ENCODE measurements at places on chromosomes 4 and X.

- DNase-seq: peak; percentile 23
These were observed 18.3 kb upstream of the H2AZ1 start for GRCh38 chr4:99968330-99968729.

DNA sequence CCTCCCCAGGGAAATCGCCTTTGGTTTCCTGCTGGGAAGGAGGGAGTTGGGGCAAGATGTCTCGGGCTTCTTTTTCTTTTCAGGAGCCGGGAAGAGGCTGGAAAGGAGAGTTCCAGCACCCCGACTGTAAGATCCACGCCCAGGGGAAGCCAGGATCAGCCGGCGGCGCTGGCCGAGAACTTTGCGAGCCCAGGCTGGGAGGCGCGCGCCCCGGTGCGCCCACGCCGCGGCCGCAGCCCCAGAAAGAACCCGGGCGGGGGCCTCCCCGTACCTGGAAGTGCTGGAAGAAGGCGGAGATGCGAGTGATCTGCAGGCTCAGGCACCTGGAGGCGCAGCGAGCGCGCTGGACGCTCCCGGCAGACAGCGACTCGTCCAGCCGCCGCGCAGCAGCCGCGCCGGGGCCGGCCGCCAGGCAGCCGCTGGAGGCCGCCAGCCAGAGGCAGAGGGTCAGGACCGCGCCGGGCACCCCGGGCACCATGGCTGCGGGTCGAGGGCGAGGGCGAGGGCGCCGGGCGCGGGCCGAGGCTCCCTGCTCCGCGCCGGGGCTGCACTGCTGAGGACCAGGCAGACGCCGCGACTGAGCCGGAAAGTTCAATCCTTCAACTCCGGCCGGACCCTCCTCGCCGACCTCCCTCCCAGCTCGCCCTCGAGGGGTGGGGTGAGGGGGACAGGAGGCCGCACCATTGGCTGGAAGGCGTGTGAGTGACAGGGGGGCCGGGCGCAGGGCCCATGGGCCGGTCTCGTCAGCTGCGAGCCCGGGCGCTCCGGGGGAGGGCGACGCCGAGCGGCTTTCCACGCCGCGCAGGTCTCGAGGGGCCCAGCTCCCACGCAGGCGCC lies at the start of gene ANOS1:
Gene ANOS1 (minus strand): TSS at position 579 of the 837 bp plus-strand sequence. CDS start 101 bp downstream, at position 478.
- DNase-seq: no peak

DNA sequence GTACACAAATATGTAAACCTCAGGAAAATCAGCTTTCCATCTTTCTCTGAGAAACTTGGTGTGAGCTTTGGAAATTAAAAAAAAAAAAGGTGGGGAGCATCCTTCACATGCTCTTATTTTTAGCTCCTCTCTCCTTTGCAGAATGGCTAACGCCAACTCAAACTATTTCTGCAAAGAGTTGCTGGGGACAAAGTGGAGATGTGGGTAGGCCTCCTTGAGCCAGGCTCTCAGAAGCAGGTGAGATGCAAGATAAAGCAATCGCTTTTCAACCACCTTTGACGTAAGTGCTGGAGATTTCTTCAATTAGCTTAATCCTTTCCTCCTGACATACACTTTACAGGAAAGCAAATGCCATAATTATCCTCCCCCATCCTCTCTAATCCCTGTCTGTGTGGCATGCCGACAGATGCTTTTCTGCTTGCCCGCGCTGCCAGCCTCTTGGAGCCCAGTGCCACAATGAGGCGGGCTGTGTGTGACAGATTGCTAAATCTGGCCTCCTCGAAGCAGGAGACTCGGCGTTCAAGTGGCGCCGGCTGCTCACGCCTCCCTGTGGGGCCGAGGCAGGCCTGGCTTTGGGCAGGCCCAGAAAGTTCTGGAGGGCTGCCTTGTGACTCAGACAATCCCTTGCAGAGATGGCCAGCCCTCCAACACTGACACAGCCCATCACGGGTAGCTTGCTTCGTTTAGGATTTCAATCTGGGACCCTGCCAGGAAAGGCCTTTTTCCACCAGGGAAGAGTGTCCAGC lies 64.9 kb upstream of the SOD3 start:
- DNase-seq: peak; percentile 73

GRCh38 chrX:12973561-12974304 lies 1.2 kb upstream of the TMSB4X start:
- DNase-seq: no peak

DNA sequence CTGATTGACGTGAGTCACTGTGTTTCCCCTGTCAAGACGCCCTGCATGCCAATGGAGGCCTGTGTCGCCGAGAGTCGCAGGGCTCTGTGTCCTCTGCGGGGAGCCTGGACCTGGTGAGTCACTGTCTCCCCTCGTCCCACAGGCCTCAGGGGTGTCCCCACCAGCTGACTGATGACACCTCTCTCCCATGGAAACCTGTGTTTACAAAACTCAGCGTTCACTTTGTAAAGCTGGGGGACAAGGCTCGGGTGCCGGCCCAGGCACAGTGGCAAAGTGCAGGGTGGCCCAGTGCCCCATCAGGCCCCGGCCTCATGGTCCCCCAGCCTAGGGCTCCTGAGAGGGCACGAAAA lies 21.2 kb upstream of the HGFAC start:
- DNase-seq: no peak

GRCh38 chrX:46796574-46797191 lies 37.8 kb upstream of the SLC9A7 start:
- no peak for DNase-seq

- no peak for DNase-seq
These were observed 1794.0 kb upstream of the PCDH7 start for GRCh38 chr4:28926156-28926555.

GRCh38 chrX:48703228-48703627 lies 6.7 kb downstream of the SUV39H1 start:
- no peak for DNase-seq

DNA sequence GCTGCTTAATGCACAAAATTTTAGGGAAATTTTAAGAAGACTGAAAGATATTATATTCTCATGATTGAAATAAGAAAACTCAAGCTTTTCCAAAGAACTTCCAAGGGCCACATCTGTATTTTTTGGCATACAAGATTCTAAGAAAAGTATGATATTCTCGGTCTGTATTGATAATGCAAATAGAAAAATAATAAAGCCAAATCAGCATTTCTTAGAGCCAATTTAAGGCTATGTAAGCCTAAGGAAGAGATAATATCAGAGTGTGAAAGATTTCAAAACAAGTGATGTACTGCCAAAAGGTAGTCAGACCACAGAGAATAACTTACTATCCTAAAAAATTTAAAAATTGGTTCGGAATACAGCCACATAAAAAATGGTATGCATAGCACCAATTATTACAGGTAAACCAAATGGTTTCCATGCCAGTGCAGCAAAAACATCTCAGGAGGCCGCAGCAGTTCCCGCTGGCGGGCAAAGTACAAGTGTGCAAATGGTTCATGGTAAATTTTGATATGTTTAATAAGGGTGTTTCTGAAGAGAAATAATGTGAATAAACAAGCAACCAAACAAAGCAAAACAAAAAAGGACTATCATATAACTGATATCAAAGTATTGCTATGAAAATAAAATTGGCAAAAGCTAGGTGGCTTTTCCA lies 35.2 kb upstream of the NAP1L5 start:
- no peak for DNase-seq

- DNase-seq: no peak
These were observed 26.7 kb downstream of the OTC start for GRCh38 chrX:38379088-38379487.

- DNase-seq: no peak
These were observed 650.2 kb upstream of the DIPK2B start for GRCh38 chrX:45850775-45851433.

- DNase-seq: no peak
These were observed 17.1 kb downstream of the GAK start for GRCh38 chr4:915041-915474.

DNA sequence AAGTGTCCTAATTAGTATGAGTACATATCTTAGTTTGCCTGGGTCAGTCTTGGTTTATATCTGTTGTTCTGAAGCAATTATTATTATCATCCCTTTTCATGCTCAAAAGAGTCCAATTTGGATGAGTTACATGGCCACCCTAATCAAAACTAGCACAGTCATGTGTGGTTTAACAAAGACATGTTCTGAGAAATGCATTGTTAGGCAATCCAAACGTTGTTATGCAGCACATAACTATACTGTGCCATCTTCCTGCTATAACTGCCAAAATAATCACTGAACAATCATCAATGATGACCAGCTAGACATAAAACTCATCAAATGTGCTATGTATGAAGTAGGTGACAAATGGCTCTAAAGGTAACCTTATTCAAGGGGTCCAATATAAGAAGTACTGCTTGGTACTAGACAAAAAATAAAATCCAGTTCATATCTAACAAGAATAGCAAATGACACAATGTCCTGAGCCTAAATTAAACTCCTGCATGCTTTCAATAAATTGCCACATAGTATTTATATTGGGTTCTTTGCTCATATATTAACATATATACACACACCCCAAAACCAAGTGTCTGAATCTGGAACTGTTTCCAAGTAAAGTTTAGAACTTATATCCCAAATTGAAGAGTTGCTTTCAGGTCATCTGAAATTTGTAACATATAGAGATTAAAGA lies 41.9 kb downstream of the CNOT6L start:
- DNase-seq: no peak

- DNase-seq: no peak
These were observed 122.6 kb upstream of the PLAC1 start for GRCh38 chrX:134780908-134781307.

DNA sequence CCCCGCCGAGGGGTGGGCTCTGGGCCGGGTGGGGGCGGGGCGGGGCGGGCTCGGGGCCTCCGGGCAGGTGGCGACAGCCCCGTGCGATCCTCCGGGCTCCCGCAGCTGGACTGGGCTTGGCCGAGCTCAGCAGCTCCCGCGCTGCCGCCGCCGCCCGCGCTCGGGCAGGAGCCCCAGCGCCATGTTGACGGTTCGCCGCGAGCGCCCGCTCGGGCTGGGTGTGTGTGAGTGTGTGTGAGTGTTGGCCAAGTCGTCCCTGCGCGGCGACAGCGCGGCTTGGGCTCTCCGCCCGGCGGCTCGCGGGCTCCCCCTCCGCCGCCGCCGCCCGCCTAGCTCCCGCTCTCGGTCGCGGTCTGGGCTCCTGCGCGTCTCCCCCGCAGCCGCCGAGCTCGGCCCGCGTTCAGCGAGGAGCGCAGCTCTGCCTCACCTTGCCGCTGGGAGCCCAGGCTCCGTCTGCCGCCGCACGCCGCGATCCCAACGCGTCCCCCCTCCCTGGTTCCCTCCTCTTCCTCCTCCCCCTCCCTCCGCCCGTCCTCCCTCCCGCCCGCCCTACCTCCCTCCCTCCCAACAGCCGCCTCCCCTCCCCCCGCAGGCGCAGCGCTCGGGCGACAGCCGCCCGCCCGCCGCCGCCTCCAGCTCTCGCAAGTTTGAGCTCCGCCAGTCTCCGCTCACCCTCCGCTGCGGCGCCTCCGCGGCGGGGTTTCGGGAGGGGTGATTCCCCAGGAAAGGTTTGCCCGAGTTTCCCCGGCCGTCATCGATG lies at the start of gene BCOR:
Gene BCOR (minus strand): TSS at position 455 of the 760 bp plus-strand sequence. CDS start 20,029 bp downstream, outside the sequence.
- DNase-seq: no peak

DNA sequence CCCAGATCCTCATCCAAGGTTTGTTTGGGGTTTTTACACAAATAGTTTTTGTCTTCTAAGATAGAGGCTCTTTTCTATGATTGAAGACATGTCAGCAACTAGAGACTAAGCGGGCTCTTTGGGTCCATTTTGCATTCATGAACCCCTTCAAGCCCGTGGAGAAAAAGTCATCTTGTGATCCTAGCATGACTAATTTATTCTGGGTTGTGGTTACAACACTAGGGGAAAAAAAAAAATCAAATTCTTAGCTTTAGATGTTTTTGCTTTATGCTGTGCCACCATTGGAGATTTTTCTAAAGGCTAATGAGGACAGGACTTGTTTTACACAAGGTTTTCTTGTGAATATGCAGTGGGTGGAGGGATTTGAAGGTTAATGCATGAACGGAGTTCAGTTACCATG lies 440.0 kb downstream of the PCDH7 start:
- no peak for DNase-seq

DNA sequence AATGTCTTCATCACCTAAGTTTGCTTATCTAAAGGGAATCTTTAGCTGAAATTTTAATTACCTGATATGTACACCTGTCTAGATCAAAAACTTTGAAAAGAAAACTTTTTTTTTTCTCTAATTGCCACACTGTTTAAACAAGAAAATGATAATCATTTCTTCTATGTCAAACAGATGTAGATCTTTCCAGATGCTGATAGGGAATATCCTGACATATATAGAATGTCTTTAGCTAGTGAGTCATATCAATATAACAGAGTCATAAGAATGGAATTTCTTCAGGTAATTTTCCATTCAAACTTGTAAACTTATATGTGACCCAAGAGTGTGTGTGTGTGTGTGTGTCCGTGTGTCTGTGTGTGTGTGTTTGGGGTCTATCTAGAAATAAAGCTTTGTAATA lies 271.9 kb downstream of the GPM6A start:
- DNase-seq: no peak

DNA sequence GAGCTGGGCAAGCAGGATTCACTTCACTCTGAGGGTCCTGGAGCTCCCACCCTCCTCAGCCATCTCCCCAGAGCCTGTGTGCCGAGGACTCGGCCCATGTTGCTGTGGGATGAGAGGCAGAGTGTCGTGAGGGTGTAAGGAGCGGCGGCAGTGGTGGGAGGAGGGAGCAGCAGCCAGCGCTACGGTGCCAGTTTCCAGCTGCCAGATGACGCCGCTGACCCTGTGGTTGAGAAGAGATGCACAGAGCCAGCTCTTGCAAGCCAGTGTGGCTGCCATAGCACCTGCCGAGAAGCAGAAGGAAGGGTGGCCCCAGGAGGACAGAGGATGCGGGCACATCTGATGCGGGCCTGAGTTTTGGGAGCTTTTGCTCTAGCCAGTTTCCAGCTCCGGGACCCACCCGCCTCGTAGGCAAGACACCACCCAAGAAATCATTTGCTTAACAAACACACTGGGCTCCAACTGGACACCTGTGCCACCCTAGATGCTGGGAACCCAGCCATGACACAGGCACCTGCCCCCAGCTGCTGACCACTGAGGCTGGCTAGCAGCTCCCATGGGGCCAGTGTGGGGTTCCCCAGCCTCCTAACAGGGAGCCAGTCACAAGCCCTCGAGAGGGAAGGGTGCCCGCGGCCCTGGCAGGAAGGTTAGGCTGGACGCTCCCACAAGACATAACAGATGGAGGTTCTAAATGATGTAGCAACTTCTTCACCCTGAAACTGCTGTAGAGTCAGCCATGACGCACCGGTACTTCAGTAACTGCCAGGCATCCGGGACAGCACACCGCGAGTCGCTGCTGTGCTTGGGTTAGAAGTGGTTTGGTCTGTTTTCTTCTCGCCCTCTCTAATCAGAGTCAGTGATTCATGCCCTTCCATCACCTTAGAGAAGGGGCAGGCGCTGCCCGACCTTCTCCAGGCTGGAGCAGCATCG lies 8.9 kb downstream of the MSANTD1 start:
- DNase-seq: peak; percentile 16

GRCh38 chr4:14539246-14539645 lies 463.0 kb upstream of the CPEB2 start:
- DNase-seq: no peak

GRCh38 chr4:76723924-76724323 lies 174.0 kb downstream of the SOWAHB start:
- peak; percentile 71 for DNase-seq

DNA sequence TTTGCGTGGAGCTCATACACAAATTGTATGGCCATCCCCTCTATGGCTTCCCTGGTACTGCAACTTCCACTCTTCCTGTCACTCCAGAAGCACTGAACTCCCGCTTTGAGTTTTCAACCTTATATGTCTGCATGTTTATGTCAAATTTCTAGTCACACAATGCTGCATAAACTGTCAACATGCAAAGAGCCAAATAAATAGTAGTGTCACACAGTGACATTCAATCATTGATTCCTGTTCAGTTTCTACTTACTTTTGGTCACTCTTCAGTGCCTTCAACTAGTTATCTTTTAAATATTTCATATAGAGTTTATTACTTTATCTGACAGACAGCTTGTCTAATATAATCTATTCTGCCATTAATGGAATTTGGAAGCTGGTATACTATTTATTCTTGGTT lies 149.3 kb downstream of the SPANXN1 start:
- DNase-seq: no peak

GRCh38 chr4:38119668-38120385 lies 159.6 kb downstream of the PTTG2 start:
- peak; percentile 56 for DNase-seq

Measured in AG09309 (cell line).